CD4-positive, alpha-beta T cell treated with Interleukin-21 for 1 hour (primary cell): ENCODE measurements at places on chromosomes 2 and 18.

DNA sequence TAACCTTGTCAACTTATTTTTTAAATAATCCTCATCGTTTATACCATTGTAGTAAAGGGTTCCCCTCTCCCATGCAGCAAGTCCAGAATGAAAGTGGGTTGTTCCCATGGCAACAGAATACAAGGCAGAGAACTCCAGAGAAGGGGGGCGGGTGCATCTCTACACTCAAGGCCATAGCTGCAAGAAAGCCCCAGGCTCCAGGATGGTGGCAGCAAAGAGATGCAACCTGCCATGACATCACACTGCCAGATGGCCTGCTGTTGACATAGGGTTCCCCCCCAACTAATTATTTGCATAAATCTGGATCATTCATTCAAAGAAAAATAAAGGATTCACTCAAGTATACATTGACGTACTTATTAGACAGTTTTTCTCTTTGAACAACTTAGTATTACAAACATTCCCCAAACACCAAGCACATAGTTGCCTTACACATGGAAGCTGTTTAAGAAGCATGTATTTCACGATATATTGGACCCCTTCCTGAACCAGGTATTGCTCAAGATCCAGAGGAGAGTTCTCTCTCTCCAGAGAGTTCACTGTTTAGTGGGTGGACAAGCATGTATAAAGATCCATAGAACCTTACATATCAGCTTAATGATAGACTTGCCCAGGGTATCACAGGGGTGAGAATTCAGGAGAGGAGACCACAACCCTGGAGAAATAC is 87.4 kb upstream of the KLF7 start:
- DNase-seq = no peak

GRCh38 chr2:240885566-240885965 is 10.4 kb downstream of the MAB21L4 start:
- DNase-seq = no peak

DNA sequence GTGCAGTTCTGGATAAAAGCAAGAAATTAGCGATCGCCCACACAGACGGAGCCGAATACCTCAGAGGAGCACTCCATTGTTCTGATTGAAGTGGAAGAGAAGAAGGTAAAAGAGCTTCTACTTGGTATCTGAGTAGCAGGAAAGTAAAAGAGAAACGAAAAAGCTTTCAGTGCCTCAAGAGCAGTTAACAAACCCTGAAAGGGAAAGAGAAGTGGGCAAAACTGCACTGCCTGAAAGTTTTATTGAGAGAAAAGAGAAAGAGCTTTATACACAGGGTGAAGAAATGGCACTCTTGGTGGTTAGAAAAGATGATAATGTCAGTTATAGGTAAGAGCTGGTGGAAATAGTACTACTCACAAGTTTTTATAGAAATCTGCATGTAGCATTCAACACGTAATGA is 192.8 kb downstream of the CDCA7 start:
- DNase-seq = no peak

GRCh38 chr2:119760956-119761275 is 1.2 kb downstream of the PTPN4 start:
- no peak for DNase-seq

DNA sequence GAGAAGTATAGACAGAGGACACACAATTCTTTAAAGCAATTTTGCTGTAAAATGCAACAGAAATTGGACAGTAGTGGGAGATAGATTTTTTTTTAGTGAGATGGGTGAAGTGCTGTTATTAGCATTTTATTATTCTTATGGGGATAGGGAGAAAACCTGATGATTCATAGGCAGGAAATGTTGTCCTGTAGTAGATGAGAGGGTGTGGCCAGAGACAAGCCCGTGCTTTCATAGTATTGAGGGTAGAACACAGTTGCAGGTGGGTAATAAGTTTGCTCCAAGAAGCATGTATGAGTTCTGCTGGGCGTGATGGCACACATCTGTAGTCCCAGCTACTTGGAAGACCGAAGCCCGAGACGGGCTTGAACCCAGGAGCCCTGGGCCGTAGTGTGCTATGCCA is 128.3 kb upstream of the ARHGAP28 start:
- DNase-seq = no peak

DNA sequence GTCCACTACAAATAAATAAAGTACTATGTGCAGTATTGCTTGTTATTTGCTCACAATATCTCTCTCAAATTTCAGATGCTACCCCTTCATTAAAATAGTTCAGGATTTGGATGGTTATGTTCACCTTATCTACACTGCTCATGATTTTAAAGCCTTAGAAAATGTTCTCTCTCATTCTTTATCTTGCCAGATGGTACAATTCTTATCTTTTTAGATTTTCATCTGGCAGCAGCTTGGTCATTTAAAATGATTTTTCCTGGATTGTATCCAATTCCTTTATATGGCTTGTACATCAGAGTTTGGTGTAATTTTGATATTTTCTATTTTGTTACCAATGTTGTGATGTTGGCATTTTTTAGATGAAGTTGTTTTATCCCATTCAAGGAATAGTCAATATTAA is 10.1 kb upstream of the ADAM23 start:
- no peak for DNase-seq

DNA sequence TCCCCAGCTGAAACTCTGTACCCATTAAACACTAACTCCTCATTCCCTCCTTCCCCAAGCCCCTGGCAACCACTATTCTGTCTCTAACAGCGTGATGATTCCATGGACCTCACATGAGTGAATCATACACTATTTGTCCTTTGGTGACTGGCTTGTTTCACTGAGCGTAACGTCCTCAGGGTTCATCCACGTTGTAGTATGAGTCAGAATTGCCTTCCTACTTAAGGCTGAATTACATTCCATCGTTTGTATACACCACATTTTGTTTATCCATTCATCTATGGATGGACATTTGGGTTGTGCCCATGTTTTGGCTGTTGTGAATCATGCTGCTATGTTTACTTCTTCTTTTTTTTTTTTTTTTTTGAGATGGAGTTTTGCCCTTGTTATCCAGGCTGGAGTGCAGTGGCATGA is 19.6 kb upstream of the CABLES1 start:
- DNase-seq = no peak

GRCh38 chr18:505483-506122 is 5.1 kb upstream of the COLEC12 start:
- no peak for DNase-seq

DNA sequence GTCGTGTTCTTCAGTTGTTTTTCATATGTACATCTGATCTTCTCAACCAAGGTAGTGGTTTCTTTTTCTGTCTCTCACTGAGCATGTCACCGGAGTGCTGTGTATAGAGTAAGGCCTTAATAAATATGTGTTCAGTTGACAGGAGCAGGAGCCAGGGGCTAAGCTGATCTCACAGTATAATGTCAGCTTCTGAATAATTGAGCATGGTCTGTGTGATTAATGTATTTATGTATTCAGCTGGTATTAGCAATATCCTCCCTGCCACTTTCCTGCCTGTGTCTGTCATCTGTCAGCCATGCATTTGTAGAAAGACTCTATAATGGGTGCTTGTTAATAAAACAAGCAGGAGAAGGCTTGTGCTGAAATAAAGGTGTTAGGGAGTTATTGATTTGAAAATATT is 198.9 kb downstream of the ADCYAP1 start:
- no peak for DNase-seq

DNA sequence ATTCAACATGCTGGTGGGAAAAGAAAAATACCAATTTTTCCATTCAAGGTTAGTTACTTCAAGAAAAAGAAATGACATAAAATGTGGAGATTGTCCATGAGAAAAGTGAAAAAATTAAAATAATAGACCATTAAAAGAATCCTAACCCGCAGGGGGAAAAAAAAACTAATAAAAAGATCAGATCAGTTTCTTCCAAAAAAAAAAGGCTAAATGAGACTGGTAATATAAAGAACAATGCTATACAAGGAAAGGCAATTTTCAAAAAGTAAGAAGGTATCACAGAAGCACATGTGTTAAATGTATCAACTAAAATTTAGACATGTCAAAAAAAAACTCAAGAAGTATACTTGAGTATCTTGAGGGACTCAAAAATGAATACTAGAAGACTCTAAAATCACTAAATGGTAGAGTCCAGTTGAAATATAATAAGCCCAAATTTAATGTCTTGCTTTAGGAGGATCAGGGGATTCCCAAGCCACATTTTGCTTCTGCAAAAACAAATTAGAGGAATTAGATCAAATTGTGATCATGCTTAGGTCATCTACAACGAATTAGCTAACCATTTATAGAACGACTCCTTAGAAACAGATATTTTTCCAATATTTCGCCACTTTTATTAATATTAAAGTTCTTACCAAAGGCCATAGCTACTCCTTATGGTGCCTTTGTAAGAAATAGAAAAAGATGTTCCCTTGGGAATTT is 35.8 kb upstream of the GLS start:
- DNase-seq = no peak

GRCh38 chr2:10966741-10967140 is 55.0 kb downstream of the KCNF1 start:
- no peak for DNase-seq

- no peak for DNase-seq
Measured at GRCh38 chr2:16394072-16394985, 271.3 kb downstream of the CYRIA start.

DNA sequence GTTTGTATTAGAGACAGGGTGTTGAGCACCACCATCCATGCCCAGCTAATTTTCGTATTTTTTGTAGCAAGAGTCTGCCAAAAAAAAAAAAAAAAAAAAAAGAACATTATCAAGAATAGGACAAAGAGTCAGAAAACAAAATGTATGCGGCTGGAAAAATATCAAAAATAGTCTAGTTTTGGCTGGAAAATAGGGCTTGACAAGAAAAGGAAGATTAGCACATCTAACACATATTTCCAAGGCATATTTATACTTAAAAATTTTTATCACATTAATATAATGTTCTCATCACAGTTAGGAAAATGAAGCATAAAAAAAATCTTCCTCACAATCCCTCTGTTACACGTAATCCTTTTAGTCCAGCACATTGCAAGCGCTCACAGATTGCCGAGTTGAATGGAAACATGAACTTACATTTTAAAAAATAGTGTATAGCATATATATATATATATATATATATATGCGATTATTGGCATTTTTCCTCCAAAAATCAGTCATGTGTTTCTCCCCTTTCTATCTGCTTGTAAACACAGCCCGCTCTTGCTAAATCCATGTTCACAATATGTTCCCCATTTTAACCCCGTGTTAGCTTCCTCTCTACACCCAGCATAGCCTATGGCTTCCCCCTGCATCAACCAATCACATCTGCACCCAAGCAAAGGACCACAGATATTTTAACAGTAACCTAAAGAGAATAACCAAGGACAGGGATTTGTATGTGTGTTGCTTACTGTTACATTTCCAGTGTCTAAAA is 183.0 kb downstream of the AFF3 start:
- no peak for DNase-seq

GRCh38 chr18:56001576-56001975 is 413.6 kb upstream of the TCF4 start:
- DNase-seq = no peak

DNA sequence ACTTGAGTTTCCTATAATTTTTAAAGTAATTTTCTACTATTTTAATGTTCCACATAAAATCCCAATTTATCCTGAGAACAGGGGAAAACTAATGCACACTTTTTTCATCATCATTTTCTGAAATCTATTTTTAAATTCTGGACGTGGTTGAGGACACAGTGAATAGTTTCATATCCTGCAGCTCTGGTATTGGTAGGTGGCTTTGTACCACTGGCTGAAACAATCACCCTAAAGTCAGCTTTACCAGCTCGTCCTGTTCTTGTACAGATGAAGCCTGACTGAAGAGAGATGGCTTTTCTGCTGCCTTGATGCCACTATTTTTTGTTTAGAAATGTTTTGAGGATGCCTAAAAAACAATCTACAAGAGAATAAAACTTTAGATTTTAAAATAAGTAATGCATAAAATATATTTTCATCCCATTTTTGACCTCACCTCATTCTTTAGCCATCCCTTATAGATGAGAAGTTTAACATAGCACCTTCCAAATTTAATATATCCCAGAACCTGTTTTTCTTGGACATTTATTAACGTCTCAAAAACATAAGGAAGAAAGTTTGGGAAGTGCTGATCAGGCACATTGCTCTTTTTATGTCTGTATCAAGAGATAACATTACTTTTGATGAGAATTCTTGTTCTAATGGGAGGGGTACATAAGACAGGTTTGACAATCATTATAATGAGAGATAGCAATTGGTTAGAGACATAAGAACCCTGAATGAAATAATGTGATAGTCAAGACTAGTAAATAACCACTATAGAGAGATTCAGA is 80.9 kb downstream of the GALNT1 start:
- DNase-seq = no peak

GRCh38 chr18:48877941-48878340 is 72.8 kb downstream of the SMAD7 start:
- no peak for DNase-seq

- no peak for DNase-seq
Measured at GRCh38 chr2:241559323-241560161, 997 bp downstream of the BOK start.

DNA sequence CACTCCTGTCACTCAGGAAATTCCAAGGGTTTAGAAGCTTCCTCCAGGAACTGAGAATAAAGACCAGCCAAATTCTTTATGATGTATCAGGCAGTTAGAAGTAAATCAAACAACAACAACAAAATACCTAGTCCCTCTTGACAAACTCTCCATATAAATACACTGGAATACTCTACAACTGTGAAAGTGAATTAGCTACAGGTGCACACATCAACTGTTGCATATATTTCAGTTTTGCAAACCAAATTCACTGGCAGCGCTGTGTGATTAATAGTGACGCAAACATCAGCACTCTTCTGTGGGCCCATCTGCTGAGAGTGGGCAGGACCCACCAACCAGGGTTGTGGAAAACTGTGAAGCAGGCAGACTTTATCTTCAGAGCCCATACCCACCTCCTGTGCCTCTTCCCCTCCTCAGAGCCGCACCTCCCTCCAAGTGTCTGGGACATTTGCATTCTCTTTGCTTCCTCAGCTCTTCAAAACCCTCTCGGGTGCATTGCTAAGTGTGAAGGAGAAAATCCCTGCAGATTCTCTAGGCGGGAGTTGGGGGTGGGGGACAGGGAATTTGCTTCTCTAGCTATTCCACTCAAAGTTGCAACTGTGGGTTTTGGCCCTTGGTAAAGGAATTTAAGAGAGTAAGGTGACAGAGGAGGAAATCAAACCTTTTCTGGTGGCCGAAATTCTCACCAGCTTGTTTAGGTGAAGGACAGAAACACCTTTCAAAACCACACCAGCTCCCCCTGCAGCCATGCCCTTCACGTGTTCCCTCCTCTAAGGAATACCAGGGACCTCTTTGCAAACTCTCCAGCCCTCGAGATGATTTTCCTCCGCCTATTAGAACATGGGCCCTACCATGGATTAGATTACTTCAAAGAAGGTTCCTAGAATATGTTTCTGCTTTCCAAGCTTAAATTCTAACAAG is 119.3 kb downstream of the MRO start:
- DNase-seq = no peak

GRCh38 chr2:117519721-117520120 is 294.8 kb upstream of the DDX18 start:
- DNase-seq = no peak

- DNase-seq = no peak
Measured at GRCh38 chr18:40431071-40431985, 1523.7 kb upstream of the PIK3C3 start.

- no peak for DNase-seq
Measured at GRCh38 chr18:61841706-61842105, 51.1 kb downstream of the RNF152 start.
